Glutamatergic neuron (in vitro differentiated cells): ENCODE measurements at places on chromosomes 6 and 20. TPM values are rescaled to one million over a fixed set of nuclear protein-coding genes. Genes with fewer than 3 reads are reported as not detected.
A peak's percentile ranks its signal among the peaks of the same experiment; 100 is the strongest.

- no peak for DNase-seq
Observed at GRCh38 chr6:163226836-163227485, 187.6 kb upstream of the QKI start.

The CD40 gene
- 1.2 TPM for total RNA-seq

- DNase-seq = peak; percentile 45
Observed at GRCh38 chr6:18503593-18504231, 116.6 kb downstream of the RNF144B start.

The CUTA gene
- total RNA-seq = 384 TPM

- DNase-seq = no peak
Observed at GRCh38 chr6:37359039-37359438, 5.3 kb downstream of the RNF8 start.

GRCh38 chr6:37024656-37025337, 19.3 kb downstream of the FGD2 start:
- no peak for DNase-seq

The FAM209B gene
- total RNA-seq = not detected

DNA sequence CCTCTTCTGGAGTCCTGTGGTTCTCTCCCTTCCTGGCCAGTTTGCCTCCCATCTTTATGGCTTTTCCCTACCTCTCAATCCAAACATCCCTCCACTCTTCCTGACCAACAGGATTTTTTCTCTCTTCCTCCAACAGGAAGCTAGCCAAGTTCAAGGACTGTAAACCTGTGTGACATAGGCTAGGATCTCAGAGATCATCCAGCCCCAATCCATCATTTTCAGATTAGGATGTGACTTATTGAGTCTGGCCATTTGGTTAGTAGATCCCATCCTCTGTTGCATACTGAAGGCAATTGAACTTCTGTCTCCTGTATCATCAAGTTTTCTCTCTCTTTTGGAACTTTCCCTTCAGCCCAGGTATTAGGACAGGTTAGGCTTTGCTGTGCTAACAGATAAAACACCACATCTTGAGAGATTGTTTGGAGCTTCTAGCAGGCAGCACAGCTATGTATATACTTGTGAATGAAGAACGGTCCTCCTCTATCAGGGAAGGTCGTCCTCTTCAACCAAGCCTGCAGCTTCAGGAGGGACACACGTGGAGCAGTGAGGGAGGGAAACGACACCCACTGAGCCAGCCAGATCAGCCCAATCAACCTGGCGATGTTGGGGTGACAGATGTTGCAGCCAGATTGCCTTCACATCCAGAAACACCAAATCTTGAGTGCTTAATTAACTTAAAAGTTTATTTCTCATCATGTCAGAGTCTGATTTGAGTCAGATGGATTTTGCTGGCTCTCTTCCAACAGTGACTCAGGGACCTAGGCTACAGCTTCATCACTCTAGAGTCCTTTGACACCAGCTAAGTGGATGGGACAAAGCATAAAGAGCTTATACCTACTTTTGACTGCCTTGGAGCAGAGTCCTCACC, 106.8 kb downstream of the GJA10 start:
- no peak for DNase-seq

- DNase-seq = no peak
Observed at GRCh38 chr6:12545619-12546409, 170.8 kb upstream of the PHACTR1 start.

GRCh38 chr6:30143780-30144179, 7.8 kb downstream of the TRIM40 start:
- DNase-seq = no peak

GRCh38 chr6:71289802-71290175, 1.2 kb downstream of the OGFRL1 start:
- DNase-seq = no peak

DNA sequence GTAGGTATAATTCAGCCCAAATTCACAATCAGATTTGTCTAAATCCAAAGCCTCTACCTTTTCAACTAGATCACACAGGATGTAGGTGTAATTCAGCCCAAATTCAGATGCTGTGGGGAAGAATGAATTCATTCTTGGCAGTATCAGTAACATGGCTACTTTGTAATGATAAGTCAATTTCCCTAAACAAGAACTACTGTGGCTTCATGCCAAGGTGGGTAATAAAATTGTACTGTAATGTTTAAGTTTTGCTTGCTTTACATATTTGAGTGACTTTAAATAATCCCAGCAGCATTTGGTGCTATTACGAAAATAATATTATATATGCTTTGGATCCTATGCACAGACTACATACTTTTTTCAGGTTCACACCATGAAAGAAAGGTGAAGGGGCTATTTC, 239.1 kb downstream of the HDGFL1 start:
- no peak for DNase-seq

GRCh38 chr6:34490390-34491090, 24.7 kb downstream of the PACSIN1 start:
- DNase-seq = no peak

DNA sequence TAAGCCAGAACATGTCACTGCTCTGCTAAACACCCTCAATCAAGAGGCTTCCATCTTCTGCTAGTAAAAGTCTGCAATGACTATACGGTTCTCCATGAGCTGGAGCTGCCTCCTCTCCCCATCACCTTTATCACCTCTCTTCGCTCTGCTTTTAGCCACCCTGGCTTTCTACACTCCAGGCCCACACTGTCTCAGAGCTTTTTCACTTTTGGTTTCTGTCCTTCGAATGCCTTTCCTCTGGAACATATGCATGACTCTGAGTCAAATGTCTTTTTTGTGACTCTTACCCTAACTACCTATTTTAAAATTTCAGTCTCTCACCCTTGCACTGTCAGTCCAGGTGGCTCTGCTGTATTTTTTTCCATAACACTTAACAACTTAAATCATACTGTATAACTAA, 525.4 kb upstream of the RNF217 start:
- DNase-seq = no peak

DNA sequence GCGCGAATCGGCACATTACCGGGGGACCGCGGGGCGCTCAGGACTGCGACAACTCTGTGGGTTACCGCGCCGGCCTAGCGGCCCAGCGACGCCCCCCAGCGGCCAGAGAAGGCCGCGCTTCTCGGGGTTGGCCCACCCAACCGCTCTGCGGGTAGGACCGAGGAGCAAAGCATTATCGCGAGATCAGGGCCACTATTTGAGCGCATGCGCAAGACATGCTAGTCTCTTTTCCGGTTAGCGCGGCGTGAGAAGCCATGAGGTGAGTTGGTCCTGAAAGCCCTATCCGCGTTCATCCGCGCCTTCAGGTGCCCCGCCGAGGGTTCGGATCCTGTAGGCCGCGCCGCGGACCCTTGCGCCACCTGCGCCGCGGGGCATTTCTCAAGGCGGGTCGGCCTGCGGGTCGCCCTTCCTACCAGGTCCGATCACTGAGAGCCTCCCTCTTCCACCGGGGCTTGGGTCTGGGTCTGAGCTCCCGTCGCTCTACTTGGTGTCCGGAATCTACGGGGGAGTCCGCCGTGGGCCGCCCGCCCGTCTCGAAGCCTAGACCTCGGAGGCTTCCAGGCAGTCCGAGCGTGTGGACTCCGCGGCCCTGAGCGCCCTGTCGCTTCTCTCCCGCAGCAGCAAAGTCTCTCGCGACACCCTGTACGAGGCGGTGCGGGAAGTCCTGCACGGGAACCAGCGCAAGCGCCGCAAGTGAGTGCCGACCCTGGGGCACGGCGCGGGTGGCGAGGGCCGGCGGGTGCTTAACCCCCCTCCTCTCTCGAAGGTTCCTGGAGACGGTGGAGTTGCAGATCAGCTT, at the start of gene RPL10A:
RPL10A (plus strand) TSS at position 221 of the 799 bp plus-strand sequence; CDS start at position 255, 34 bp downstream.
- peak; percentile 96 for DNase-seq

- no peak for DNase-seq
Observed at GRCh38 chr6:47400581-47400980, 77.0 kb upstream of the CD2AP start.

GRCh38 chr6:163398115-163398514, 16.4 kb upstream of the QKI start:
- DNase-seq = no peak

The CYB5R4 gene
- total RNA-seq = 23.1 TPM

GRCh38 chr20:43959079-43959919, 44.6 kb downstream of the TOX2 start:
- DNase-seq = no peak

DNA sequence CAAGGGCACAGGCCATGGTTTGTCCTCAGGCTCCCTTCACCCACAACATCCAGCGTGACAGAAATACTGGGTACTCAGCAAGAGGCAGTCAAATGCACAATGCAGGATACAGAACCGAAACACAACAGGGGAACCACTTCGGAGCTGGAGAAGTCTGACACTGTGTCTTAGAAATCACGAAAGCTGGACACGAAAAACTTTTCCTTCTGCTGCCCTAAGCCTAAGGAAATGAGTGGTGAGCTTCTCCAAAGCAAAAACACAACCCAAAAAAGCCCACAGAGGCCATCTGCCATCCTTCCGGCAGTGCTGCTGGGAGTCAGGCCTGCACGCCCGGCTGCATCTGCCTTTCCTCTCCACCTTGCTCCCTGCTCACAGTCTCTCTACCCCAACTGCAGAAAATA, 106.3 kb downstream of the SLC23A2 start:
- no peak for DNase-seq

The KCNK5 gene
- 0.71 TPM for total RNA-seq

DNA sequence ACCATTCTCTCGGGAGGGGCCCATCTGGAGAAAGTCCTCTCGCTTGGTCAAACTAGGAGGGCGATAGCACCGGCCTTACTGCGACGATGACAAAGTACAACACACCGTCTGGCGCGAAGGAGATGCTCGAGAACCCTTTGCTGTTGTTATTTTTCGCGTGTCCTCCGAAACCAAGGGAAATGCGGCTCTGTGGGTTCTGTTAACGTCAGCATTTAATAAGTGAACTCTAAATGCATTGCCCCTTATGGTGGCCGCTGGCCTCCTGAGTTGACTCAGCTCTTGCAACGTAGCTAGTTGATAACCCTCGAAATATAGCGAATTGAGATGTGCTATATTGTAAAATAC, 577 bp upstream of the SCAND1 start:
- DNase-seq = no peak

- DNase-seq = no peak
Observed at GRCh38 chr20:40294747-40295146, 394.3 kb downstream of the MAFB start.

DNA sequence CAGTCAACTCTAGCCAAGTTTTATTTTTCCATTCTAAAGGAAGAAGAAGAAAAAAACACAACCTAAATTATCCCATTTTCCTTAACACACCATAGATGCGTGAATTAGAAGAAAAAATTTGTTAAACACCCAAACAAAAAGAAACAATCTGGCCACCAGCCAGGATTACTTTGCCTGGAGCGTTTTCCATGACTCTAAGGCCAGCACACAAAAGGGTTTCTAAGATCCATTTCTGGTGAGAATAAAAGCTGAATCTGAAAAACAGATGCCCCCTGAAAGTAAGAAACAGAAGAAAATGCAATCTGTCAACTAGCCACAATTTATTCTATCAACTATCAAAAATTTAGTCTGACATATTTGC, 267.2 kb upstream of the SULF2 start:
- no peak for DNase-seq

The KATNA1 gene
- total RNA-seq = 10.9 TPM

DNA sequence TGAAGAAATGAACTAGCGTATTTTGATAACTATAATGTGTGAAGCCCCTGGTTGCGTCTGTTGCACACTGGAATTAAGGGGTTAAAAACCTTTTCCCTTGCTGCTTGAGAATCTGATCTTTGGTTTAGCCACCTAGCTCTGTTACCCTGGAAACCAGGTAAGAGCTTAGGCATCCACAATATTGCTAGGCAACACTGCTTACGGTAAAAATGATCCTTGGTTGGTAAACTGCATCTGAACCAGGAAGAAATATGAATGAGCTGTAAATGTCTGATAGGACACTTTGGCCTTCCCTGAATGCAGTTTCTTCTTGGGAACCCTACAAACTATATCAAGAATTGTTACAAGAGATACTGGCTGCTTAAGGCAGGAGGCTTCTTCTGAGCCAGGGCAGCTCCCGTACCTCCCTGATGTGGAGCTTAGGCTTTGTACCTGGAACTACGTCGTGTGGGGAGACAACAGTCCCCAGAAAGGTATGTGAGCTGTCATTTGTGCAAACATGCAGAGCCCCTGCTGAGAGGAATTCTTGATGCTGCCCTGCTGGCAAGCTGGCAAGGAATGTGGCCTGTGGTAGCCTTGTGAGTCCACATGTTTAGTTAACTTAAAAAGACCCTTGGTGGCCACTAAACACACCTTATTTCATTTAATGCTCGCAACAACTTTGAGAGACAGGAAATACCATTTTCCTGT, 18.4 kb downstream of the UBE3D start:
- DNase-seq = no peak

The SIRPB1 gene
- not detected for total RNA-seq

DNA sequence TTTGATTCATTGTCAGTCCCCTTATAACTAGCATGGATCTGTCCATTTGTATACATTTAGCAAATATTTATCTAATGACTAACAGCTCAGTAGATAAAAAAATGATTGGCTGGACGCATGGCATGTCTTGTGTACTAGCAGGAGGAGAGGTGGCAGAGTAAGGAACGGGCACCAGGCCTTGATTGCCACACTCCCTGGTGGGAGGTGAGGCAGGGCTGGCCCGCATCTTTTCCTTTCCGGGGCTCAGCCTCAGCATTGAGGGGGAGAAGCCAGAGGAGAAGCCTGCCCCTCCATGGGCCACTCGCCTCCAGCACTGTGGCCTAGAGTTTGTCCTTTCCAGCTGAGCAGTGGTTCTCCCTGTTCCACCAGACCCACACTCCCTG, 84.9 kb upstream of the TMEM181 start:
- DNase-seq = no peak

The SMLR1 gene
- not detected for total RNA-seq

- no peak for DNase-seq
Observed at GRCh38 chr6:13877051-13877450, 47.7 kb upstream of the RNF182 start.

- DNase-seq = no peak
Observed at GRCh38 chr6:113120224-113120581, 736.9 kb upstream of the MARCKS start.

GRCh38 chr20:63103402-63104311, 96.9 kb upstream of the BHLHE23 start:
- peak; percentile 29 for DNase-seq

GRCh38 chr6:100353276-100354015, 111.3 kb downstream of the SIM1 start:
- no peak for DNase-seq

The LAMA4 gene
- total RNA-seq = 0.22 TPM

The GPLD1 gene
- total RNA-seq = 2.0 TPM

GRCh38 chr20:18831830-18832499, 18.4 kb downstream of the SCP2D1 start:
- DNase-seq = no peak

The MUC21 gene
- not detected for total RNA-seq

DNA sequence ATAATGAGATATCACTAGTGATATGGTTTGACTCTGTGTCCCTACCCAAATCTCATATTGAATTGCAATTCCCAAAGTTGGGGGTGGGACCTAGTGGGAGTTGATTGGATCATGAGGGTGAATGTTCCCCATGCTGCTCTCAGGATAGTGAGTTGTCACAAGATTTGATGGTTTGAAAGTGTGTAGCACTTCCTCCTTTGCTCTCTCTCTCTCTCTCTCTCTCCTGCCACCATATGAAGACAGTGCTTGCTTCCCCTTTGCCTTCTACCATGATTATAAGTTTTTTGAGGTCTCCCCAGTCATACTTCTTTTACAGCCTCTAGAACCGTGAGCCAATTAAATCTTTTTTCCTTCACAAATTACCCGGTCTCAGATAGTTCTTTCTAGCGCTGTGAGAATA, 1002.0 kb upstream of the ADGRB3 start:
- no peak for DNase-seq

The HLA-DQA1 gene
- total RNA-seq = not detected
